Epithelial cell of proximal tubule (primary cell): ENCODE measurements at places on chromosomes 6 and 20.

DNA sequence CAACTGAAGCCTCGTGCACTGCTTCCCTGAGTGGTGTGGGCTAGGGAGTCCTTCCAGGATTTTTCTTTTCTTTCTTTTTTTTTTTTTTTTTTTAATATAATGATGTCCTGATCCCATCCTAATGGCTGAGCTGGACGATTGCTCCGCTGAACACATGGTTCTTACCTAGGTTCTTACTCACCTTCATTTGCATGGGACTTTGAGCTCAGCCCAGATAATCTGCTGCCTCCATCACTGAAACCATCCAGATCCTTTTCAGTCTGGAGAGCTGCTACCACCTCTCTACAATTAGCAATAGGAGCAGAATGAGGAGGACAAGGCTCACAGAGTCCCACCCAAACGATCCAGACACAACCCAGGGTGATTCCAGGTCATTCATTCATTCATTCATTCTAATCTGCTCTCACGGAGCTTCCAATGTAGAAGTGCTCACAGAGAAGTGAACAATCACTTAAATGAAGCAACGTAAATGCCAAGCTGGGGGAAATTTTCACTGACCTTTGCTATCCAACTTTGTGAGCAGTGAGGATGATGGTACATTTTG lies 246.3 kb upstream of the RREB1 start:
- DNase-seq: no peak

DNA sequence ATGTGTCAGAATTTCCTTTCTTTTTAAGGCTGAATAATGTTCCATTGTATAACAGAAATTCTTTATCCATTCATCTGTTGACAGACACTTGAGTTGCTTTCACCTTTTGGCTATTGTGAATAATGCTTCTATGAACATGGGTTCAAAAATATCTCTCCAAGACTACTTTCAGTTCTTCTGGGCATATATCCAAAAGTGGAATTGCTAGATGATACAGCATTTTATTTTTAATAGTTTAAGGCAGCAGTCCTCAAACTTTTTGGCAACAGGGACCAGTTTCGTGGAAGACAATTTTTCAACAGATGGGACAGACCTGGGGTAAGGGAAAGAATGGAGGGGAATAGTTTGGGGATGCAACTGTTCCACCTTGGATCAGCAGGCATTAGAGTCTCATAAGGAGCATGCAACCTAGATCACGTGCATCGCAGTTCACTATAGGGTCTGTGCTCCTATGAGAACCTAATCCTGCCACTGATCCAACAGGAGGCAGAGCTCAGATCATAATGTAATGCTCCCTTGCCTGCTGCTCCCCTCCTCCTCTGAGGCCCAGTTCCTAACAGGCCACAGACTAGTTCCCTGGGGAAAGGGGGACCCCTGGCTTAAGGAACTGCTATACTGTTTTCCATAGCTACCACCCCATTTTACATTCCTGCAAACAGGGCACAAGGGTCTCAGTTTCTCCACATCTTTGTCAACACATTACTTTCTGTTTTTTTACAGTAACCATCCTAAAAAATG lies 239.9 kb upstream of the RNF217 start:
- DNase-seq: no peak

- no peak for DNase-seq
Observed at GRCh38 chr6:167236239-167236571, 54.9 kb upstream of the UNC93A start.

DNA sequence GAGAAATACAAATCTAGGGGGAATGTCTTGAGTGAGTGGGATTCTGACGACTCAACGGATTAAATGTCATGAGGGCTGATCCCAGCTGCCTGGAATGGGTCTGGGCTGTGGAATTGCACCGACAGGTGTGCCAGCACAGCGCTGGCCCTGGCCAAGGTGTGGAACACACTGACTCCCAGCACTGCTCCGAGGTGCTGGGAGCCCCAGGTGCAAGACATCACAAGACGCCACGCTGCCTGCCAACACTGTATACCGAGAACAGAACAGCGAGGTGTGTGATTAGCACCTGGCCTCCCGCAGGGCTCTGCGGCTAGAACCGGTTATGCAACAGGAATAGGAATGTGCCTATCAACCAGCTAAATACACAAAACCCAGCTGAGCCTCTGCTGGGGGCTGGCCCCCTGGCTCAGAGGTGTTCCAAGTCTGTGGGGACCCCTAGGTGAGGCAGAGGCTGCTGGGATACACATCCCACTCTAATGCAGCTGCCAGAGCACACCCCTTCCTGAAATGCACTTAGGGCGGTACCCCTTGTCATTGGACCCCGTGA lies 24.8 kb upstream of the APMAP start:
- no peak for DNase-seq

- DNase-seq: no peak
Observed at GRCh38 chr6:75755704-75756103, 6.7 kb downstream of the MYO6 start.

DNA sequence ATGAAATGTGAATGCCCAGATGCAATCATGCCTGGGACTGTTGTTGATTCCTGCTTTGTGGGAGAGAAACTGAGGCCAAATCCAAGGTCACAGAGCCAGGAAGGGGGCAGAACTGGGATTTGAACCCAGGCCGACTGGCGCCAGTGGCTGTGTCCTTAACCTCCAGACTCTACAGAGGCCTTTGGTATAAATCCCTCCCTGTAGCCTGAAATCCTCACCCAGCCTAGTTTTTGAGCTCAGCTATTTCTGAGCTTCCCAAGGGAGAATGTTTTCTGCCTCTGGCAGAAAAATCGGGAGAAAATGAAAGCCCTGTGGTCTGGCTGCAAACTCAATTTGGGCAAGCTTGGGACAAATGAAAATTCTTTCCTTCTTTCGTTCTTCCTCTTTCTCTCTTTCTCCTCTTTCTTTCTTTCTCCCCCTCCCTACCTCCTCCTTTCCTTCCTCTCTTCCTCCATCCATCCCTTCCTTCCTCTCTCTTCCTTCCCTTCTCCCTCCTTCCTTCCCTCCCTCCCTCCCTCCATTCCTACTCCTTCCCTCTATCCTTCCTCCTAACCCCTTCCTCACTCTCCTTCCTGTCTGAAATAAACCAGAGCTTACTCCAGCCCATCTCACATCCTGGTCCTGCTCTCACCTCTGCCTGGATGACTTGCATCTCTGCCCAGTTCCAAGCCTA lies 34.9 kb downstream of the SNAI1 start:
- DNase-seq: no peak

- no peak for DNase-seq
Observed at GRCh38 chr6:43075670-43076463, at the start of gene PTK7. TSS of gene PTK7 (plus strand) at chr6:43076314. CDS start at chr6:43076489, 175 bp downstream.

- peak; percentile 68 for DNase-seq
Observed at GRCh38 chr6:113690281-113691259, 166.6 kb upstream of the MARCKS start.

GRCh38 chr6:159594106-159594749 lies 98.8 kb downstream of the SOD2 start:
- peak; percentile 54 for DNase-seq

DNA sequence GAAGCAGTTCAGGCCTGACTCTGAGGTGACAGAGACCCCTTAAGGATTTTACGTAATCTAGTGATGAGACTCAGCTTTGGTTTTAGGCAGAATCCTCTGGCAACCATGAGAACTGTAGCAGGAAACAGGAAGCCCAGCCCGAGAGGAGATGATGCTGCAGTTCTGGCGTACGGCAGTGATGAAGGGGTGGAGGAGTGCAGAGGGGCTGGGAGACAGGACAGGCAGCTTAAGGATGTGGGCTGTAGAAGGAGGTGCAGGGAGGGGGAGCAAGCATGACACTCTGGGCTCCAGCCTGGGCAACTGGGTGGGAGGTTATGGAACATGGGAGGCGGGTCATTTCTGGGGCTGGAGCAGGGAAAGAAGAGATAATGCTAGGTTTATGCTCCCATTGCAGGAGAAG lies 67.1 kb downstream of the LRFN2 start:
- no peak for DNase-seq

- DNase-seq: no peak
Observed at GRCh38 chr6:82904860-82905259, 160.8 kb downstream of the UBE3D start.

GRCh38 chr20:5877128-5877527 lies 73.2 kb downstream of the TRMT6 start:
- no peak for DNase-seq

DNA sequence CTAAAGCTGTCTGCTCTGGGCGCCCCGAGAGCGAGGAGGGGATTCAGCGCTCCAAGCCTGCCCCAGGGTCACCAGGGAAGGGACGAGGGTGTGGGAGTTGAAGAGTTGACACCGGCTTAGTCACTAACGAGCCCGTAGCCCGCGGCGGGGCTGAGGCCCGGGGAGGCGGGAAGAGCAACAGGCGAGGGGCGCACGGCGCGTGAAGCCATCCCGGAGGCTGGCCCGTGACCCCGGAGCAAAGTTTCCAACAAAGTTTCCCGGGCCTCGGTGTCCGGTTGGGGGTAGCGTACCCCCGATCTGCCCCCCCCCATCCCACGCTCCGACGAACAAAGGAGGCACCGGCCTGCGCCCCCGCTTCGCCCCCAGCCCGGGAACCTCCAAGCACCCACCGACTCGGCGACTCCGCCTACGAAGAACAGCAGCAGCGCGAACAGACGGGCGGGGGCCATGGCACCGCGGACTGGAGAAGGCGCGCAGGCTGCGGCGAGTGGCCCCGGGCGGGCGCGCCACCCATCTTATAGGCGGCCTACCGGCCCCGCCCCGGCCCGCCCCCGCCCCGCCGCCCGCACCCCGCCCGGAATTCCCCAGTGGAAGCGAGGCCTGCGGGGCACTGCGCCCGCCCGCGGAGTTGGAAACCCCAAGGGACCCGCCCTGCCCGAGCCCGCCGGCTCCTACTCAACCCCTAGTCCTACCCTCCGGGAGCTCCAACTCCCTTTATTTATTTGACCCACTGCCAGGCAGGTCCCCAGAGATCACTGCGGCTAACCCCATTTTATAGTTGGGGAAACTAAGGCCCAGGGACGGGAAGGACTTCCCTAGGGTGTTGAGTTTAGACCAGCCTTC lies at the start of gene SDC4:
Gene SDC4, minus strand, starts transcription at position 489 of the 843 bp plus-strand sequence. Its CDS starts 40 bp downstream, at position 449.
- DNase-seq: no peak

DNA sequence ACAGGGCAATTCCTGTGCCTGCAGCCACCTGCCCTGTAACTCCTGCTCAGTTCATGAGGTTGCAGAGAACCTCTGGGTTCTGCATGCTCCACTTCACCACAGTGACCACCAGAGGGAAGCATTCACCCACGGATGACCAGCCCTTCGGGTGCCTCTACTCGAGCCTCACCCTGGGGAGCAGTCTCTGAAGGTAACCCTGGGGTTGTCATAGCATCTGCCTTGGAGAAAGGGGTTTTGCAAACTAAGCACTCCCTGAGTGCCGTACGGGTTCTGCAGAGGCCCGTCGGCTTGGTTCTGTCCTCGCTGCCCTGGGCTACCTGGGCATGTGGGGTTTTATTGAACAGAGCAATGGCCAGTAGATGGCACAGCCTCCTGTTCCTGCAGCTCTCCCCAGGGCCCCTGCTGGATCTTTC lies 10.2 kb upstream of the CST5 start:
- no peak for DNase-seq

GRCh38 chr20:25044660-25045342 lies 13.1 kb downstream of the ACSS1 start:
- DNase-seq: no peak

- DNase-seq: no peak
Observed at GRCh38 chr6:140052736-140053729, 678.6 kb upstream of the CITED2 start.

- no peak for DNase-seq
Observed at GRCh38 chr6:43149265-43149664, 21.8 kb upstream of the SRF start.
